ENCODE measurements at places on chromosomes 1 and 21. TPM values are rescaled to one million over a fixed set of nuclear protein-coding genes. Genes with fewer than 3 reads are reported as not detected.
A peak's percentile ranks its signal among the peaks of the same experiment; 100 is the strongest.

DNA sequence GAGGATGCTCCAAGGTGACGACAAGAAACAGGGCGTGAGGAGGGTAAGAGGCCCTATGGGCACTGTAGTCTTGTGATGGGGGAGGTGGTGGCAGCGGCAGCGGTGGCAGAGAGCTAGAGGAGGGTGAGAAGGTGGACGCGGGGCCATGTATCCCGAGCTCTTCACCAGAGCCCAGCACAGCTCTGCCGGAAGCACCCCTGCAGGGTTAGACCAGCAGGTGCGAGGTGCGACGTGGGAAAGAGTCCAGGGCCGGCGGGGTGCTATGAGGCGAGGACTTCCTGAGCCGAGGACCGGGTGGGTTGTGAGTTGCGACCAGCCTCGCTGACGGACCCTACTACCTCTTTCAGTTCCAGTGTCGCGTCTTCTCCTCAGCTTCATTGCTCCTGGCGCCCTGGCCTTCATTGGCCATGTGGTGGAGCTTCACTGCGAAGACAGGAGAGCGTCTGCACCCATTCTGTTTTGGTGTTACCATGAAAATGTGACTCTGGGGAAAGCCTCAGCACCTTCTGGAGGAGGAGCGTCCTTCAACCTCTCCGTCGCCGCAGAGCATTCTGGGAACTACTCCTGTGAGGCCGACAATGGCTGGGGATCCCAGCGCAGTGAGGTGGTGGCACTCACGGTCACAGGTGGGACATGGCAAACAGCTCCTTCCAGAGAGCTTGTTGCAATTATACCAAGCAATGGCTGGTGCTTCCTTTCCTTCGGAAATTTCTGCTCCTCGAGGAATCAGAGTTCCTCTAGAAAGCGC, 67.9 kb upstream of the KIRREL1 start:
- no peaks in the 10 kb centered on the region for H3K36me3 ChIP-seq
- no peak overlapping the region for H3K4me3 ChIP-seq
- no peak for DNase-seq
- no peak overlapping the region for H3K27ac ChIP-seq
- no peaks in the 10 kb centered on the region for H3K4me1 ChIP-seq

DNA sequence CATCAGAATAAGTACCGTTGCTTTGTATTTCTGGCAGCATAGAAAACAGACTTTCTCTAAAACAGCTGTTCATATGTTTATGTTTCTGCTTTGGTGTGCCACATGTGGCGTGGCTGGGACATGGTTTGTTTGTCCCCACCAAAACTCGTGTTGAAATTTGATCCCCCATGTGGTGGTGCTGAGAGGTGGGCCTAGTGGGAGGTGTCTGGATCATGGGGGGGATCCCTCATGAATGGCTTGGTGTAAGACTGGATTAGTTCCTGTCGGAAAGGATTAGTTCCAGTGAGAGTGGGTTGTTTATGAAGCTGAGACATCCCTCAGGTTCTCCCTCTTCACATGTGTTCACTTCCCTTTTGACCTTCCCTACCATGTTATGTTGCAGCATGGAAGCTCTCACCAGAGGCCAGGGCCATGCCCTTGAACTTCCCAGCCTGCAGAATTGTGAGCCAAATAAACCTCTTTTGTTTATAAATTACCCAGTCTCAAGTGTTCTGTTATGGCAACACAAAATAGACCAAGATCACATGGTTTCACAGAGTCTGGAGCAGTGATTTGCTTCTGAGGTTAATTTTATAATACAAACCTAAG, 17.9 kb upstream of the H3-3A start:
- H3K27me3 ChIP-seq, result peaks cover 12% of the 10 kb centered on the region
- H3K36me3 ChIP-seq, result no peaks in the 10 kb centered on the region
- no peak overlapping the region for H3K27ac ChIP-seq
- H3K4me1 ChIP-seq, result peaks cover 8% of the 10 kb centered on the region
- DNase-seq, result no peak

- DNase-seq, result no peak
- no peaks in the 10 kb centered on the region for H3K36me3 ChIP-seq
- no peak overlapping the region for H3K27ac ChIP-seq
- H3K4me3 ChIP-seq, result no peak overlapping the region
- H3K4me1 ChIP-seq, result peaks cover 11% of the 10 kb centered on the region
Observed at GRCh38 chr1:109441069-109441468, 14.8 kb upstream of the PSMA5 start.

DNA sequence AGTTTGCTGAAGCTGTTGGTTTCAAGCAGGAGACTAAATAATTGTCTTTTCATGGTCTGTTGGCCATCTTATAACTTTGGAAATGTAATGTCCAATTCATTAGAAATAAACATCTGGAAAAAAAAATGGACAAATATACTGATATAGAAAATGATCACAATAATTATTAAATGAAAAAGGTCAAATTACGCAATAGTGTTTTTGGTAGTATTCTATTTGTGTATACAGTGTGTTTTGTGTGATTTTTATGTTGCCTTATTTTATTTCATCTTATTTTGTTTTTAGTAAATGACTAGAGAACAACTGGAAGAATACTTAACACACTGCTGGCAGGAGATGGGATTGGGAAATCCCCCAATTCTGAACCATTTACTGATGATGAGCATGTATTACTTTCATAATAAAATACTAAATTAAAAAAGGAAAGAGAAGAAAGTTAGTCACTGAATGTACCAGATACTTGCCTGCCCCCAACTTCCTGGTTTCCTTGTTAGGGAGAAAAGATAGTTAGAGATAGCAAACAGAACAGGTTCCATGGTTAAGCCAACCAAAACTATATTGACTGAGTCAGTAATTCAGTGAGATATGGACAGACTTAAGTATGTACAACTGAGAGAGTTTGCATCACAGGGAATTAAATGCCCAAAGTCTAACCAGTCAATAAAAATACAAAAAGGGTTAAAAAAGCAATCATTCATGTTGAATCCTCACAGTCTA, 24.0 kb upstream of the SAMD13 start:
- H3K27ac ChIP-seq, result no peak overlapping the region
- H3K27me3 ChIP-seq, result no peaks in the 10 kb centered on the region
- no peaks in the 10 kb centered on the region for H3K36me3 ChIP-seq
- no peaks in the 10 kb centered on the region for H3K4me1 ChIP-seq

DNA sequence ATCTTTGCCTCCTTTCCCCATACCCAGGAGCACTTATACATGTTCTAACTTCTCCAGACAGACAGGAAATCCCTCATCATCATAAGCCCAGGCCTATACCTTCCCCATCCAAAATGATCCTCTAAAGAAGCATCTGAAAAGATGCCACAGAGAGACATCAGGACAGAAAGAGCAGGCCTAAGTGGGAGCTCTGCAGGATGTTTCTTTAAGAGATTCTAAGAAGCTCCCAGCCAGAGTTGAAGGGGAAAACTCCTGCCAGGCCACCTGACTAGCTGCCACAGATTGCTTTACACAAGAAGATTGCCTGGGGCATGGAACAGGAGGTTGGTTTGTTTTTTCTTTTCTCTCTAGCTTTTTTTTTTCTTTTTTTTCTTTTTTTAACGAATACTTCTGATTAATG, 275.8 kb downstream of the VAV3 start:
- no peaks in the 10 kb centered on the region for H3K27me3 ChIP-seq
- H3K36me3 ChIP-seq, result no peaks in the 10 kb centered on the region
- DNase-seq, result no peak
- no peak overlapping the region for H3K4me3 ChIP-seq
- no peak overlapping the region for H3K27ac ChIP-seq
- H3K4me1 ChIP-seq, result no peaks in the 10 kb centered on the region

DNA sequence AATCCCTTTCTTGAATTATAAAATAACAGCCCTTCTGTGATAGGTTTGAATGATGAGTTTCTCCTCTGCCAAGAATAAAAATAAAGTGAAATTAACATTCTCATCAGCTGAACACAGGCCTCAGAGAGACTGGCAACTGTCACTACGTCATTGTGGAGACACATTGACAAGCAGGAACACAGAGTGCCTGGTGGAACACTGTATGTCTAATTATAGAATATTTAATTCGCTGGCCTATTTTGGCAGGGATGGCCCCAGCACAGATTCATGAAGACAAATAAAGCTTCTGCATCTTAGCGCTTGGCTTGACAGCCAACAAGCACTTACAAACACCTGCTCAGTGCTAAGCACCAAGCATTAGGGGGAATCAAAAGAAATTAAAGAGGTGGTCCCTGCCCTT, 52.0 kb upstream of the SMYD2 start:
- H3K27ac ChIP-seq, result no peak overlapping the region
- no peak for DNase-seq
- H3K27me3 ChIP-seq, result no peaks in the 10 kb centered on the region

DNA sequence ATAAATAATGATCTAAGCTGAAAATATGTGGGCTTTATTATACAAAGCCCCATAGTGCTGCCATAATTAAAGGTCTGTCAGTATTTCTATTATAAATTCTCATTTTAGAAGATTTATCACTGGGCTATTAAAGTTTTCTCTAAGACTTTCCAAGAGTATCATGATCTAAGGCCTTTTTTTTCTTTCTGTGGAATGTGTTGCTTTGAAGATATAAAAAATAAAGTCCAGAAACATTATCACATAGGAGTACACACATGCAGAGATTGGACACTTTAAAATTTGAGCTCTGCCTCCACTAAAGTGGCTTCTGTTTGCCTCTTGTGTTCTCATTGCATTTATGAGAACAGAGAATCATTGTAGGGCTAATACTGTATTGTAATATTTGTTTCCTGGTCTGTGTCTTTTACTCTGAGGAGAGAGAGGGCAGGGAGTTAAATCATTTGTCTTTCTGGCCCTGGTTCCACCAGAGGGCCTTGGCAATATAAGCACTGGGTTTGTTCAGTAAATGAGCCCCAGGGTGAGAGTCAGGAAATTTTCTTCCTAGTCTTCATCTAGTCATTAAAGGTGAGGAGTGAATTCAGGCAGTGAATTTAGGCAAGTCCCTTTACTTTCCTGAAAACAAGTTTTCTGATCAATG, 70.2 kb downstream of the NFIA start:
- H3K4me1 ChIP-seq, result peaks cover 8% of the 10 kb centered on the region
- no peak overlapping the region for H3K4me3 ChIP-seq
- H3K36me3 ChIP-seq, result no peaks in the 10 kb centered on the region
- no peak overlapping the region for H3K27ac ChIP-seq
- DNase-seq, result no peak

GRCh38 chr1:33302325-33302724, 18.6 kb downstream of the A3GALT2 start:
- no peaks in the 10 kb centered on the region for H3K27me3 ChIP-seq
- no peak overlapping the region for H3K27ac ChIP-seq
- no peak overlapping the region for H3K4me3 ChIP-seq
- DNase-seq, result no peak

- H3K4me1 ChIP-seq, result no peaks in the 10 kb centered on the region
- no peak for DNase-seq
- H3K27ac ChIP-seq, result no peak overlapping the region
- H3K27me3 ChIP-seq, result no peaks in the 10 kb centered on the region
- no peak overlapping the region for H3K4me3 ChIP-seq
- no peaks in the 10 kb centered on the region for H3K36me3 ChIP-seq
Observed at GRCh38 chr21:16968436-16968835, 544.4 kb upstream of the CXADR start.

GRCh38 chr1:8004803-8005573, 21.1 kb downstream of the ERRFI1 start:
- peak overlapping the region; percentile 72 for H3K27ac ChIP-seq
- peak; percentile 95 for DNase-seq
- peaks cover 4% of the 10 kb centered on the region for H3K36me3 ChIP-seq
- H3K4me3 ChIP-seq, result peak overlapping the region; percentile 0
- H3K4me1 ChIP-seq, result peaks cover 18% of the 10 kb centered on the region
- H3K27me3 ChIP-seq, result no peaks in the 10 kb centered on the region

Gene VCAM1
- total RNA-seq, result 4.6 TPM

Gene KCNE2
- 0.27 TPM for total RNA-seq

Gene ADAM15
- total RNA-seq, result 66.8 TPM

Gene MPL
- total RNA-seq, result not detected

Gene ST6GALNAC3
- 1.8 TPM for total RNA-seq

Gene AIRE
- total RNA-seq, result not detected

Gene NUAK2
- total RNA-seq, result 49.4 TPM

All from astrocyte (in vitro differentiated cells and primary cell).